H9 (cell line): ENCODE measurements at places on chromosomes 5 and 9.

DNA sequence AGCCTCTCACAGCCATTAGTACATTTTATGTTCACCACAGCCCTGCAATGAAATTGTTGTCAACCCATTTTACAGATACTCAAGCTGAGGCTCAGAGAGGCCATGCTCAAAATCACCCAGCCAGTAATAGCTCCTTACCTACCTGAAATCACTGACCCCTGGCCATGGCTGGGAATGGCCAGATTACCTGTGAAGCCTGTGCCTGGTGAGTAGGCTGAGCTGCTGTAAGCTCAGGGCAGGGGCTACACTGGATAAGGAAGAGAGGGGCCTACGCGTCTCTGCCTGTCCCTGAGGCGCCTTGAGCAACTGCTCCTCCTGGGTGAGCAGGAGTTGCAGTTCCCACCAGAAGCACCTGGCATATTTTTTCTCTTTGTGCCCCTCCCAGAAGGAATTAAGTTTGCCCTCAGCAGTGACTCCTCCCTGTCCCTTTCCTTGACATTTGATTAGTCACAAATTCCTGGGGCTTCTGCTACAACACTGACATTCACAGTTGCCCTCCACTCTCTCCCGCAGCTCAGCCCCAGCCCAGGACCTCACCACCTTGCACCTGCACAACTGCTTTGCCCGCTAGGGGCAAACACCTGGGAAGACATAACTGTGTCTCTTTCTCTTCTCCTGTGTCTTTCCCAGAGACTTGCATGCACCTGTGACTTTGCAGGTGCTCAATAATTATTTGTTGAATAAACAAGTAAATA lies 5.7 kb downstream of the CLTB start:
- DNase-seq = no peak

- no peak for DNase-seq
Observed at GRCh38 chr5:127001621-127002296, 28.6 kb downstream of the MARCHF3 start.

DNA sequence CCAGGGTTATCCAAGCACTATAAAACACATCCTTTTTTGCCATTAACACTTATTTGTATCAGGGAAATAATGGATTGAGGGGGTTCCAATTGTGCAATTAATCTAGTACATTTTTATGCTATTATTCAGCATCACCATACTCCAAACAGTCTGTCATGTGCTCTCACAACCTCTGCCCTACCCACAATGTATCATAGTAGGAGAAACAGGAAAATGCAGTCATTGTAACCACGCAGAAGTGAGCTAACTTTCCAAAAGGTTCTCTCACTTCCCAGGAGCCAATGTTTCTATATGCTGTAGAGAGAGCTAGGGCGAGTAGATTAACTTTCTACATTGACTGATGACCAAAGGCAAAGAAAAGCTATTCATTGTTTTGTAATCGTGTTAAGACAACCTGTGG lies 29.8 kb downstream of the DAB2 start:
- no peak for DNase-seq

DNA sequence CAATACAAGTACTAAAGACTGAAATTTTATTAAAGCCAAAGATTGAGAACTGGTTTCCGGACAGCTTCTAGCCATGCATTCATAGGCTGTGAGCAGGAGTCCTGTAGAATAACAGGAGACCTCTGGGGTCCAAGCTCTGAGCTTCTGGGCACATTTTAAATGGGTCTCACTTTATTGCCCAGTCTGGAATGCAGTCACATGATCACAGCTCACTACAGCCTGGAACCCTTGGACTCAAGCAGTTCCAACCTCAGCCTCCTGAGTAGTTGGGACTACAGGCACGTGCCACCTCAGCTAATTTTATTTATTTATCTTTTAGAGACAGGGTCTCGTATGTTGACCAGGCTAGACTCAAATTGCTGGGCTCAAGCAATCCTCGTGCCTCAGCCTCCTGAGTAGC lies 15.4 kb downstream of the CDKN2AIPNL start:
- DNase-seq = no peak

- no peak for DNase-seq
Observed at GRCh38 chr9:84751921-84752320, 82.4 kb downstream of the NTRK2 start.

GRCh38 chr5:83285661-83286398 lies 185.7 kb upstream of the VCAN start:
- DNase-seq = no peak

- no peak for DNase-seq
Observed at GRCh38 chr5:156543348-156544145, 216.6 kb downstream of the SGCD start.

GRCh38 chr9:33225319-33226147 lies 14.4 kb upstream of the SPINK4 start:
- no peak for DNase-seq

- no peak for DNase-seq
Observed at GRCh38 chr5:168443533-168443932, 42.7 kb upstream of the RARS1 start.
